ENCODE measurements at places on chromosomes 7 and 10.

DNA sequence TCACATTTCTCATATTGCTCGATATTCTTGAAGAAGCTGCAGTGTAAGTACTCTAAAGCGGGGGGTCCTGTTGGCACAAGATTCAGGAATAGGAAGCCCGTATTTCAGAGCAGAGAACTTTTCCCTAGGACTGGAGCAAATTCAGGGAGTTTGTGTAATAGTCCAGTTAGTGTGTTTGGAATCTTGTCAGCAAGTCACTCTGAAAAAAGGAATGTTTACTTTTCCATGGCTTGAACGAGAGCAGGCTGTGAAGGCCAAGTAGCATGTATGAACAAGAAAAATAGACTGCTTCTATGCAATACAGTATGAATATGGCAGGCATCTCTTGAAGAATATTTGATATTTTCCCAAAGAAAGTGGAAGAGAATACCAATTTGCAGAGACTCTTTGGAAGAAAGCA is 39.8 kb downstream of the CDC123 start:
- no peak for DNase-seq

GRCh38 chr7:23394488-23395171 is 75.7 kb downstream of the IGF2BP3 start:
- DNase-seq = no peak

DNA sequence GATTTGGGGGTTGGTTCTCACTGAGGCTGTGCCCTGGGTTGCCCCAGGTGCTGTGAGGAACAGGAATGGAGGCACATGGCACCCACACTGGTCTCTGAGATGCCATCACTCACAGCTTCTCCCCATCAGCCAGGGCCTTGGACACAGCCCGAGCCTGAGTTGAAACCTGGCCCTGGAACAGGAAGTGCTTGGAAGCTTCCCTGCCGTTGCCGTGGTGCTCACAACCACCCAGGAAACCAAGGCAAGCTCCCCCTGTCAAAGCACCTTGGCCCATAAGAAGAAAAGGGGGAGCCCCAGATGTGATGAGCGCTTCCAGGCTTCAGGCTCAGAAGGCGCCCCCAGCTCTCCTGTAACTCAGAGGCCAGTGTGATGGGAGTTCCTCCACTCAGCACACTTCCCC is at the start of gene BTBD16:
TSS of gene BTBD16 (plus strand) at position 221 of the 400 bp plus-strand sequence. CDS start 3,786 bp downstream, outside the sequence.
- DNase-seq = no peak

GRCh38 chr7:157572622-157573021 is 235.8 kb downstream of the DNAJB6 start:
- DNase-seq = no peak

DNA sequence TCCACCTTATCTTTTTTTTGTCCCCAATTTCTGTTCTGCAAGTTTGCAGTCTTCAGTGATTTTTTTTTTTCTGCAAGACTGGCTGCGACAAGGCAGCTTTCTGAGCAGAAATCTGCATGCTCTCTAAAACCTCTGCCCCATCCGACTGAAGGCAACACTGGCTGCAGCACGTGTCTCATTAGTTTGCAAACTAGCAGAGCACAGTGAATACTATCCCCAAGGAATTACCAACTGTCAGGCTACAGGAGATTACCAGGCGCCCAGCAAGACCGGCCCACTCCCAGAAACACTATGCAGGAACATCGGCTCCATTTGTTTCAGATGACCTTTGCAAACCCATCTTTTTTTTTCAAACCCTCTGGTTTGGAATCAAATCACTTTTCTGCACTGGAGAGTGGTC is 538.8 kb downstream of the SORCS1 start:
- no peak for DNase-seq

- peak; percentile 56 for DNase-seq
Observed at GRCh38 chr7:79520543-79520942, 67.1 kb upstream of the MAGI2 start.

- peak; percentile 27 for DNase-seq
Observed at GRCh38 chr7:132270517-132270916, 305.8 kb downstream of the PLXNA4 start.

GRCh38 chr10:26780106-26780792 is 80.5 kb downstream of the ABI1 start:
- no peak for DNase-seq

DNA sequence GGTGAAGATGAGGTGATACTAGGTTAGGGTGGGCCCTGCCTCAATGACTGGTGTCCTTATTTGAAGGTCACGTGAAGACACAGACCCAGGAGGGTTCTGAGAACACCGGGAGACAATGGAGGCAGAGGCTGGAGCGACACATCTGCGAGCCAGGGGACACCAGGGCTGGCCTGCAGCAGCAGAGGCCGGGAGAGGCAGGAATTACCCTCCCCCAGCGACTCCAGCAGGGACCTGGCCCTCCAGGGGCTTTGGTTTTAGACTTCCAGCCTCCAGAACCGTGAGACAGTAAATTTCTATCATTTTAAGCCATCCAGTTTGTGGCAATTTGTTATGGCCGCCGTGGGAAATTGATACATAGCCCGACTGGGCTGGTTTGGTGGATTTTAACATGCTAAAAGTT is 152.2 kb downstream of the DNAJB6 start:
- no peak for DNase-seq

DNA sequence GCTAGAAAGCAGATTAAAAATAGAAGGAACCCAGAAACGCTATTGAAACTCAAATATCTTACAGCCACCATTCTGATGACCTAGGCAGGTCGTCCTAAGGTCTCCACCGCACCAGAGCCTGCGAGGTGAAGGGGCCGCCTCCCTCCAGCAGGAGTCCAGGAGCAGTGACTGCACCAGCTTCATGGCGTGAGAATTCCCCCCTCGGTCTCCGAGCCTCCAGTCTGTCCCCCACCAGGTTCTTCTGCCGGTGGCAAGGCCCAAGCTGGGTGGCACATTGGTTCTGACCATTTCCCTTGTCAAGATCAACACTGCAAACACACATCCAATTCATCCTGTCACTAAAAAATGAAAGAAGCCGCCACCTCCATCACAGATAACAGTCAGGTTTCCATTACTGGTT is 98.7 kb downstream of the DIP2C start:
- no peak for DNase-seq

DNA sequence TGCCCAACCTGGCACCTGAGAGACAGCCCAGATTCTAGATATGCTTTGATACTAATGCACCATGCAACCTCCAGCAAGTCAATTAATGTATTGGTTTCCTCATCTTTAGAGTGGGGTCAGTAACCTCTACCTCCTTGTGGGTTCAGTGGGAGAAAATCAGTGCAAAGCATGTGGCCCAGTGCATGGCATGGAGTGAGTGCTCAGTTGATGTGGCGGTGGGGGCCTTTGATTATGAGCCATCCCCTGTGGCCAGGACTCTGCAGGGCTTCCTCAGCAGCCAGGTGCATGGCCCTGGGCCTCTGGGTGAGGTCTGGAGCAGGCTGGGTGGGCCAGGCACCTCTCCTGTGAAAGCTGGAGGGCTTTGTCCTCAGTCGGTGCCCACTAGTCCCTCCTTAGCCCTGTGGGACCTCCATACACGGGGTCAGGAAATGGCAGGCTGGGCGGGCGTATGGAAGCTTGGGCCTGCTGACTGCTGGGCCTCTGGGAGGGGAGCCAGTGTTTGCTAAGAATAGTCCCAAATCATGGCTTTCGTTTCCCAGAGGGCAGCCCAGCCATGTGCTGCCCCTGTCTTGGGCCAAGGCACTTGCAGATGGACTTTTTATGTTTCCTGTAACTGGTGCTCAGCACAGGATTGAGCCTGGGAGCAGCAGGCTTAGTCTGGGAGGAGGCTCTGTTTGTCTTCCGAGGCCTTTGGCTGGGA is 3.4 kb downstream of the PALD1 start:
- DNase-seq = no peak

- no peak for DNase-seq
Observed at GRCh38 chr7:129843365-129843898, 109.3 kb downstream of the UBE2H start.

DNA sequence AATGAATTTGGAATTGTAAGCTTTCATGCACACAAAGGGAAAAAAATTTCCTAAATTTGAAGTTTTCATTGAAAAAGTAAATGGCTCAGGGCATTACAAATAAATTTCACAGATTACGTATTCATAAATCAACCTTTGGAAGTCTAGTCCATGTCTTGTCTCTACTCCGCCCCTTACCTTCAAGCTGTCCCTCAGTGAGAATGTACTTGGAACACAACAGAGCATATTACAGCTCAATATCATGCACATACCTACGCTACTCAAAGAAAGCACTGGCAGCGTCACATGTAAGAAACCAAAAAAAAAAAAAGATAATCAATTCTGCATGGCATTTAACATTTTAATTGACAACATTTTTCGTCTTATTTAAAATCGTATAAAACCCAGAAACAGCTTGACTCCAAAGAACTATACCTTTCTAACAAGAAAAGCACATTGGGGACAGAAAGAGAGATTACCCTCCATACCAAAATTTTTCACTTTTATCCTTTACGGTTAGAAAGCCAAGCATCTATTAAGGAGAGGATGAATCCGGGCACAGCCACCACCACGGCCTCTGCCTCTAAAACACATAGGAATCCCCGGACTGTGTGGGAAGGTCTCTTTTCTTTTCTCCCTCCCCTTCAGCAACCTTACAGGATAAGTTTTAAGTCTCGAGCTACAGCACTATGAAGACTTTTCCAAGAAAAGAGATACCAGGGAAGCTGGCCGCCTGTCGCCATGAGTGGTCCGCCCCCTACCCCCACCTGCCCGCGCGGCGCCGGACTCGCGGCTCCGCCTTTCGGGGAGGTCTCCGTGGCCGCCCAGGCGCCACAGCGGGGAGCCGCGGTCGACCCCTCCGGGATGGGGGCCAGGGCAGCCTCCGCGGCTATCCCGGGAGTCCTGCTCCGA is 1.1 kb downstream of the JMJD1C start:
- DNase-seq = no peak

GRCh38 chr10:119252051-119252465 is 44.7 kb downstream of the GRK5 start:
- DNase-seq = peak; percentile 29

DNA sequence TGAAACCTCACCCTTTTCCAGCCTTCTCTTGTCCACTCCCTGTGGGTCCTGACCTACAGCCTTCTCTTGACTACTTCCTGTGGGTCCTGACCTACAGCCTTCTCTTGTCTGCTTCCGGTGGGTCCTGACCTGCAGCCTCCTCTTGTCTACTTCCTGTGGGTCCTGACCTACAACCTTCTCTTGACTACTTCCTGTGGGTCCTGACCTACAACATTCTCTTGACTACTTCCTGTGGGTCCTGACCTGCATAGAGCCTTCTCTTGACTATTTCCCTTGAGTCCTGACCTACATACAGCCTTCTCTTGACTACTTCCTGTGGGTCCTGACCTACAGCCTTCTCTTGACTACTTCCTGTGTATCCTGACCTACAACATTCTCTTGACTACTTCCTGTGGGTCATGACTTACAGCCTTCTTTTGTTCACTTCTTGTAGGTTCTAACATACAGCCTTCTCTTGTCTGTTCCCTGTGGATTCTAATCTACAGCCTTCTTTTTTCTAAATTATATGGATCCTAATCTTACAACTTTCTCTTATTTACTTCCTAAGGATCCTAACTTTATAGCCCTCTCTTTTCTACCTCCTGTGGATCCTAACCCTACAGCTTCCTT is 36.5 kb downstream of the C10orf71 start:
- DNase-seq = no peak

- no peak for DNase-seq
Observed at GRCh38 chr7:51295440-51296245, 21.0 kb downstream of the COBL start.

GRCh38 chr10:9043466-9043865 is 989.0 kb downstream of the GATA3 start:
- no peak for DNase-seq

DNA sequence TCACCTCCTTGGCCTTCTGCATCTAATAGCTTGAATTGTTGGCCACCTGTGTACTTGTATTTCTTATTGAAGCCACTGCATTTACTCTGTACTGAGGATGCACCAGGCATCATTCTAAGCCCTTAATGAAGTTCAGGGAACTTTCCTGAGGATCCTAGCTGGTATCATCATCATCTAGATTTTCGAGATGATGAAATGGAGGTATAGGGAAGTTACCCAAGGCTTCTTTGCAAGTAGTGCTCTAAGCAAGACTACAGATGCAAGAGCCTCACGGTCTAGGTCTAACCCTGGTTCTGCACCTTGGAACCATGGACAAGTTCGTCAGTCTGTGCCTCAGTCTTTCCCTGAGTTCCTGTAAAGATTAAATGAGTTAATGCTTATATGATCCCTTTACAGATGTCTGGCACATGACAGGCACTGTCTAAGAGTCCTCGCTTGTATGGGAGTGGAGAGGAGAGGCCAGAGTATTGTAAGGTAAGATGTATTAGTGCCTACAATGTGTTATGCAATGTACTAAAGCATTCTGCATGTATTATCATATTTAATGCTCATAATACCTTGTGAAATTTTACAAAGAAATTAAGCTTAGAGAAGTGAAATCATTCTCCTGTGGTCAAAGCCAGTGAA is 145.1 kb downstream of the KCNMA1 start:
- no peak for DNase-seq

DNA sequence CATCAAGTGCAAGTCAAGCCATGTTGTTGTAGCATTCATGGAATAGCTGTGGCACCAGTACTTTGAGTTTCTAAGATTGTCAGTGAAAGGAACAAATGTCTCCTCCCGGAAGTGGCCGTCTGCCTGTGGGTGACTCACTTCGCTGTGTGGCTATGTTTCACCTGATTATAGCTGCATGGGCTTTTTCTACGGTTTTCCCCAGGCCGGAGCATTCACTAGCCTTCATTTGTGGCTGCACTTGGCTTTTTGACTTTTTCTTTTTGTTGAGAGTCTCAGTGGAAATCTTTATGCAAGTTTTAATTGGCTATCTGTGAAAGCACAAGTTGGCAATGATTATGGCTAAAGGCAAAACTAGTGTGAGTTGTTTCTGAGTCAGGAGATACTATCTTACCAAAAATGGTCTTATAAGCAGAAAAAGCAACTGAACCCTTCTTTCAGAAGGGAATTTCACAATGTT is 35.0 kb downstream of the SRI start:
- DNase-seq = peak; percentile 11

DNA sequence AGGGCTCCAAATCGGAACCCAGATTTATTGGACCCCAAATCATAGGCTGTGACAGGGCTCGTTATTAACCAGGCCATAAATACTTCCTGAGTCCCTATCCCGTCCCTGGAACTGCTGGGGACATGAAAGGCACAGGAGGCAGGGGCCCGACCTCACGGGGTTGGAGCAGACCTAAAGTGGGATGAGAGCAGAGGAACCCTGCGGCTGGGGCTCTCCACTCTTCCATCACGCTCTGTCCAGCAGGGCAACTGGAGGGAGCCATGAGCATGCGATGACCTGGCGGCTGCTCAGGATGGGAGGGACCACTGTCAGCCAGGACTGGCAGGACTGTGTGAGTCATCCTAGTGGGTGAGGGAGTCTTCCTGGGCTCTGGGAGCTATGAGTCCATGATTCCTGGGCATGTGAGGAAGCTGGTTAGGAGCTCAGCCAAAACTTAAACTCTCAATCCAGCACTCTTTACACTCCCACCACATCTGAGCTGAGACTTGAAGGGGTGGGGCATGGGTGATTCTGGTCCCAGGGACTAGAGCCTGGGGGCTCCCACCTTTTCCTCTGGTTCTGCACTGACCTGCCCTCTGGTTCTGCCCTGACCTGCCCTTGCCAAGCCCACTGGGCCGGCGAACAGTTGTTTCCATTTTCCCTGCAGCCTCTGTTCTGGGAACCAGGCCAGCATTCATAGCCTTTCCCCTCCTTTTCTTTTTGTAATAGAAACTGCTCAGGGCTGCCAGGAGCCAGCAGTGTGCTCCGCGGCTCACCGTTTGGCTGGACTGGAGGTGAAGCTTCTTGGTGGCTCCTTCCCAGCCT is 47.1 kb downstream of the SYPL1 start:
- peak; percentile 91 for DNase-seq

- no peak for DNase-seq
Observed at GRCh38 chr7:77532247-77532646, 4.8 kb upstream of the PTPN12 start.

- peak; percentile 39 for DNase-seq
Observed at GRCh38 chr10:58240531-58240930, 27.2 kb downstream of the IPMK start.

GRCh38 chr7:2325162-2325561 is 10.9 kb upstream of the SNX8 start:
- DNase-seq = no peak

Measured in fibroblast of skin of right quadriceps (primary cell).